ENCODE measurements at places on chromosomes 3 and 15.

DNA sequence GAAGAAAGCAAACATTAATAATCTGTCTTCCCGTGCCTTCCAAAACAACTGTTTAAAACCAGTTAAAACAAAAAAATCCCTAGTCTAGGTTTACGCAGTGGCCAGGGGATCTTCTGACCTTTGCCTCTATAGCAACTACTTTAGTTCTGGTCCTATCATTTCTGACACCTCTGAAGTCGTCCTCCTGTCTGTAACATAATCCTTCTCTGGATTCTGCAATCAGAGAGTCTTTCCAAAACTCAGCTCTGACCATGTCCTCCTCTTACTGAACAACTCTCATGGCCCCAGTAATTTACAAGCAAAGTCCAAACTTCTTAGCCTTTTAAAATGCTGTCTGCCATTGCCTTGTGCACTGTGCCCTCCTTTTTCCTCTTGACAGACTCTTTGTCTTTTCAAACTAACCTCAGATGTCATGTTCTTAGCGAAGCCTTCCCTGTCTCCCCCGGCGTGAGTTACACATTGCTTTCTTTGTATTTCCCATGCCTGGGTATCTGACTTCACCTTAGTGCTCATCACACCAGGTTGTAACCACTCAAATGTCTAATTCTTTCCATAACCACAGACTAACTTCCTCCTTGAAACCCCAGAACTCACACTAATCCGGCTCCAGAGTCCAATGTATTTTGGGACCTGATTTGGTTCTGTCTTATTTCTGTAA, 105.2 kb upstream of the BNIP2 start:
- DNase-seq: no peak

GRCh38 chr15:95106801-95107200, 875.4 kb downstream of the MCTP2 start:
- DNase-seq: no peak

DNA sequence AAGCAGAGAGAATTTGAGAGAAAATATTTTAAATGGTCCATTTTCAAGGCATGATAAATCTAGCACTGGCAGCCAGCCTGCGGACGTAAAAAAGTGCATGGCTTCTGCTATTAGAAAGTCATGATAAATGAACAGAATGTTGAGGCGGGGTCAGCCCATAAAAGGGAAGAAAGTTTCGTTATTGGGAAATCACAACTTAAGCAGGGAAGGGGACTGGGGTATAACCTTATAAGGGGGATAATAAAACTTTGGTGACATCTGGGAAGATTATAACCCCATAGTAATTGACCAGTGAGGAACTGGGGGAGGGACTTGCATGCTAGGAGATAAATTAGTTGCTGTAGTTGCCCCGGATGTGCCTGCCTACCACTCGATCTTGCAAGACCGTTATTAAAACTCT, 88.4 kb upstream of the PLSCR4 start:
- no peak for DNase-seq

GRCh38 chr3:170327040-170327808, 30.3 kb upstream of the SKIL start:
- DNase-seq: no peak

DNA sequence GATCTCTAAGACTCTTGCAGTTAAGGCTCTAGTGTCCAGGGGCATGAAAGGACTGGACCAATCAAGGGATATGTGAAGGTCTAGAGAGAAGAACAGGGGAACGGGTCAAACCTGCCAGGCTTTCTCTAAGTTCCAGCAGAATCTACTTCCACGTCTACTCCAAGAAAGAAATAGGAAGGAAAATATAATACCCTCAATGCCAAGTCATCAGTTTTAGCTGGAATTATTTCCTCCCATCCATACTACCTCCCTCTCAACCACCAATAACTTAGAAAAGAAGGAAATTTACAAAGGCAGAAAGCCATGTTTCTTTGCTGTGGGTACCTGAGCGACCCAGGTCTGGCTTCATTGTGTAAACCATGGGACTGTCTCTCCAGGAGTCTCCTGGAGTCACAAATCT, 7.8 kb downstream of the SHC4 start:
- no peak for DNase-seq

DNA sequence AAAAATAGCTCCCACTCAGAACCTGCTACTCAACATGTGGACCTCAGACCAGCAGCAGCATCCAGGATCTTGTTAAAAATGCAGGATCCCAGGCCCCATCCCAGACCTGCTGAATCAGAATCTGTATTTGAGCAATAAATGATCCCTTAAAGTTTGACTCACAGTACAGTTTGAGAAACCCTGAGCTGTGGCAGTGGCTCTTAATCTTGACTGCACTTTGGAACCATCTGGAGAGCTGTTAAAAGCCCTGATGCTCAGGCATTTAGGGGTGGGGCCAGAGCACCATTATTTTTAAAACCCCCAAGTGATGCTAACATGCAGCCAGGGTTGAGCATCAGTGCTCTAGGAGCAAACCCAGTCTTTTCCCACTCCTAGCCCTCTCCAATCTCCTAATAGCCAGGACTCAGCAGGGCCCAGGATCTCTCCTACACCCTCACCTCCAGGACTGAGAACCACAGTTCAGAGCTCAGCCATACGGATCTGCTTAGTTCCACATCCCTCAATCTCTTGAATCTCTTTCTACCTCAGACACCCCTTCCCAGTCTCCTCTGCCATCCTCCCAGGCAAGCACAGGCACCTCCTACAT, 10.2 kb downstream of the RFTN1 start:
- DNase-seq: no peak

All from C1 segment of cervical spinal cord (tissue), 14 donors.